Islet precursor cell (in vitro differentiated cells): ENCODE measurements at places on chromosomes 2 and 18.

DNA sequence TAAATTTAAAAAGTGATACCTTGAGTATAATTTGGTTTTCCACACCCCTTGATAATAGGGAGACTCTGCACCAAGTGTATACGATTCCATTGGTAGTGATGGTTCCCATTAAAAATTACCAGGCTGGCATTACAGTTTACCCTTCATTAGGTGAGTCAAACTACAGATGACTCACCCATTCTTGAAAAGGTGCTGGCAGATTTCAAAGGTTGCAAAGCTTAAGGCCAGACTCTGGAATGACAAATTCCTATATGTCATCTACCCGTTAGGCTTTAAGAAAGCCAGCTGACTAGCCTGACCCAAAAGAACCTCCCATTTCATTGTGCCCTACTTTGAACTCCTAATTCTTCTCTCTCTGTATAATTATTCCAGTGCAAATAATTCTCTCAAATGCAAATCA is 124.4 kb downstream of the LRRTM4 start:
- peak; percentile 55 for DNase-seq

DNA sequence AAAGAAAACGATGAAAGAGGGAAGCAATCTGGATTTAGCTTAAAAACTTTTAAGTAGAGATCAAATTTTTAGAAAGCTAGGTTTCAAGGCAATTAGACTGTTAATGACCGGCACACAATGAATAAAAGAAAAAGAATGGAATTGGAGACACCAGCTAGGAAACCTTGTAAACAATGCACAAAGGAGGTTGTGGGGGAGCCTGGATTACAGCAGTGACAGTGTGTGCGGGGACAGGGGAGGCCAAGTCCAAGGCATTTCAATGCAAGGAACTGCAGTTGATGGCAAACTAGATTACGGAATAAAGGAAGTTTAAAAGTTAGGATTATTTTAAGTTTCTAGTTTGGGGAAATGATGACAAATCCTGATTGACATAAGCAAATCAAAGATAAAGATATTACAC is 74.5 kb downstream of the DTNB start:
- DNase-seq = no peak

GRCh38 chr18:25727281-25727985 is 363.0 kb downstream of the SS18 start:
- DNase-seq = no peak

DNA sequence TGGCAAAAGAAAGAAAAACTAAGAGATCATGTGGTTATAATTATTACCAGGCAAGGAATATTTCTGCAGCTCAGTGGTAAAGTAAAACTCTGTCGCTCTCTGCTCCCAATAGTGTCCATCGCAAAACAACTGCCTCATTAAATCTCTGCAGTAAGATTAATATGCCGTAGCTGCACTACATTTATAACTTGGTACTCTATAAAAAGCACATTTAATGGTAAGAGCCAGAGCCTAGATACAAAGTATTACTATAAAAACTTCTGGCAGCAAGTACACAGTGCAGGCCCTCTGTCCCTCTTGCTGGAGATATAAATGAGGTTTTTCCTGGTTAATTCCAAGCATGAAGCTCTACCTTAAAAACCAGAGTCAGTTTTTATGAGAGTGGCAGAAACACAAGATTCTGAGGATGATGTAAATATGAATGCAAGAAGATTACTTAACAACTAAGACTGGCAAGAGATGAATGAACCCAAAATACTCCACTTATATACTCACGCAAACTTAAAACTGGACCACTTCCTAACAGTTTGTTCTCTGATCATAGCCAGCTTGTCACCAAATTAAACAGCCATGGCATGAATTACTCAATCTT is 25.5 kb downstream of the ZNF521 start:
- no peak for DNase-seq

DNA sequence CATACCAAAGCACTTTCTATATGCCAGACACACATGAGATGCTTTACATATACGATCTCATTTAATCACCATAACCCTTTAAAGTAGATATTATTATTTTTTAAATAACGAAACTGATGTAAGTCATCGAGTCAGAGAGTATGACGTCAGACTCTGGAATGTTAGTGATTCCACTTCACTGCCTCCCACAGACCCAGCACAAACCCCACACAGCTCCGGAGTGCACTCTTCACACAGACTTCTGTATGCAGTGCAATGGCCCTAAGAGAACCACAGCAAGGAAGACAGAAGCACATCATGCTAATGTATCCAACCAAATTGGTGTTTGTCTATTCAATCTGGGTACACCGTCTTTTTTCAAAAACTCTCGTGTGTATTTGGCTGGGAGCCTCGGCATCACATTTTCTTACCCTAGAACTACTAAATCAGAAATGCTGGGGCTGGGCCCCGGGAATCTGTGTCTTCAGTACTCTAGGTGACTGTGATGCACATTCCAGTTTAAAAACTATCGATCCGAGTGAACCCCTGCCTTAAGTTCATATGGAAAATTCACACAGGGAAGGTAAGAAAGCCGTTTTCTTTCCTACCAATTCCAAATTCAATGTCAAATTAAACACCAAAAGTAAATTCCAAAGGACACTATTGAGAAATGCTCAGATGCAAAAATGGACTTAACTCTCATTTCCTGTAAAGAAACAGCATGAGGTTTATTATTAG is 117.7 kb upstream of the ACVR1C start:
- DNase-seq = peak; percentile 52

DNA sequence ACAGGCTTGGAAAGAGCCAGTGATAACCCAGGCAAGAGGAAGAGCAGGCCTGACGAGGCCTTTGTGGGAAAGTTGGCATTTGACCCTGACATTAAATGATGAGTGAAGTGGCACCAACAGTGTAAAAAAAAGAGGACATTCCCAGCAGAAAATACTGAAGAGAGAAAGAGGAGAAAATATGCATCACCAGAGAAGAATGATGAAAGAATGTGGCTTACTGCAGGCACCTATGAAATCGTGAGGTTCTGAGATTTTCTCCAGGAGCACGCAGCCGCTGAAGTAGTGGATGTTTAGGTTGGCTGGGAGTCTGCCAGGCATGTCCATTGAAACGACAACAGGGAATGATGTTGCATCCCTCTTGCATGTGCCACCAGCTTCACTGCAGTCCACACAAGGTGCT is 13.8 kb downstream of the EHD3 start:
- peak; percentile 41 for DNase-seq

DNA sequence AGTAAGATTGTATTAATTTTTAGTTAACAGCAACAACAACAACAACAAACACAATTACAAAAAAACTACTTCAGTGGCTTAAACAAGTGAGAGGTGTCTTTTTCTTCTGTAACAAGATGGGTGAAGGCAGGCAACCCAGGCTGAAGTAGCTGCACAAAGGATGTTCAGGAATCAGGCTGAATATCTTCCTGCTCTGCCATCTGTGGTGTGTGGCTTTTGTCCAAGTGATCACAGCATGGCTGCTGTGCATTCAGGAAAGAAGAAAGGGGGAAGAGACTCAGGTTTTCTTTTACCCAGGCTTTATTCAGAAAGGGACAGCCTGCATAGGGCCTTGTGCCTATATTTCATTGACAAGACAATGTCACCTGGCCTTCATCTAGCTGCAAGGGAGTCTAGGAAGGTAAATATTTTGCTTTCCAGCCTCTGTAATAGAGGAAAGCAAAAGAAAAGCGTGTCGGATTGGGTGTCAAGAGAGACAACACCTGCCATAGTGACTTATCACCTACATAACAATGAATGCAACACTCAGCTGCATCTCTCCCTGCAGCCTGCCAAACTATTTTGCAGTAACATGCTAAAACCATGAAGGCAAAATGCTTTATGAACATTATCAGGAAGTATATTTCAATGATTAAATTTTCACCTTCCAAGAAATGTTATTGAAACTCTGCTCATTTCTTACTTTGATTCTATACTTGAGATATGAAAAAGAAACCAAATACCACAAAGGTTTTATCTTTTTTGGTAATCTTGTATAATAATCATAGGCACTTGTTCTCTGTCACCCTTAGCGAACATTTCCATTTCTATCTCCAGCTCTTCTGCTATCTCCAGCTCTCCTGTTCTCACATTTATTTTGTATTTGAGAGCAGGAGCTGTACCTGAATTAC is 14.6 kb downstream of the G6PC2 start:
- no peak for DNase-seq

DNA sequence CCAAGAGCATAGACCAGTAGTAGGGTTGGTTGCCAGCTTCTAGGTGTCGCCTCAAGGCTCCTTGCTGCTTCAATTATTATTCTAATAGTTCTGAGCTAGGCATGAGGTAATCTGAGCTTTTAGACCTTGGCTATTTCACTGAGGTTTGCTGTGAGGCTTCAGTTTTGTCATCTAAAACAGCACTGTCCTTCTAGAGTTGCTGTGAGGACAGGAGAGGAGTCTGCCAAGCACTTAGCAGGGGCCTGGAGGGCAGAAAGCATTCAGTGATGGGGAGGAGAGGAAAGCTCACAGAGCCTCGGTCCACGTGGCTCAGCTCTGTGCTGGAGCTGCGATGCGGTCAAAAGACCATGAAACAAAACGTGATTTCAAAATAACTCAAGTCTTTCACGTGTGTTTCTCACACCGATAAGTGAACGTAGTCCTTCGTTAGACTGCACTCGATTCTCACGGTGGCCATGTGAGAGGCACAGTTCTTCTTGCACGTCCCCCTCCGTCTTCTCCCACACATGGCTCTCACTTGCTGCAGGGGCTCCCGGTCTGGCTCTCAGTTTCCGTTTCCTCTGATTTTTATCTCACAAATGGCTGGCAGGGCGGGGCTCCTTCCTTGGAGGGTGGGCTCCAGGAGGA is 113.7 kb downstream of the B3GNT2 start:
- peak; percentile 71 for DNase-seq
